ENCODE measurements at places on chromosomes 5 and 9. TPM values are rescaled to one million over a fixed set of nuclear protein-coding genes. Genes with fewer than 3 reads are reported as not detected.

Gene MARCOL
- total RNA-seq = not detected

Gene OLFML2A
- 27.1 TPM for total RNA-seq

Gene DRD1
- under 0.01 TPM for total RNA-seq

Gene ASS1
- total RNA-seq = 195 TPM

Gene PAPPA
- 86.9 TPM for total RNA-seq

DNA sequence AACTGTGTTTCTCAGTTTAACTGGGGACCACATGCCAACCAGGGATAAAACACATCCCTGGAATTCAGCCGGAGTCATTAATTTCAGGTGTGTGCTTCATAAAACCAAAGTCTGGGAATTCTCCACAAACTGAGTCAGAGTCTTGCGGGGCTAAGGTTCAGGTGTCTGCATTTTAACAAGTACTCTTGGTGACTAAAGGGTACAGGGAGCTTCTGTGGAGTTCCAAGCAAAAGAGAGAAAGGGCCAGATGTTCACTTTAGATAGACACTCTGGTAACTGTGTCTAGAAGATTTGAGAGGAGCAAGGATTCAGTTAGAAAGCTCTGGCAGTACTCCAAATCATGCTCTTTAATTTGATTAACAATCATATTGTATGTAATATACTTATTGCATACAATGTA, 4.0 kb downstream of the NADK2 start:
- H3K4me3 ChIP-seq = no peak overlapping the region
- H3K27me3 ChIP-seq = no peaks in the 10 kb centered on the region
- DNase-seq = no peak
- no peak overlapping the region for H3K27ac ChIP-seq

- H3K27me3 ChIP-seq = no peaks in the 10 kb centered on the region
- H3K36me3 ChIP-seq = no peaks in the 10 kb centered on the region
- no peak overlapping the region for H3K4me3 ChIP-seq
- H3K4me1 ChIP-seq = peaks cover 15% of the 10 kb centered on the region
- H3K27ac ChIP-seq = no peak overlapping the region
- no peak for DNase-seq
These were observed 15.7 kb upstream of the FNIP1 start for GRCh38 chr5:131812371-131813160.

- no peaks in the 10 kb centered on the region for H3K4me1 ChIP-seq
- peaks cover 20% of the 10 kb centered on the region for H3K27me3 ChIP-seq
- H3K36me3 ChIP-seq = no peaks in the 10 kb centered on the region
- H3K4me3 ChIP-seq = no peak overlapping the region
These were observed 95.5 kb upstream of the SPATA31D4 start for GRCh38 chr9:81832571-81833285.

GRCh38 chr9:114366334-114367128, 21.3 kb downstream of the AKNA start:
- H3K4me1 ChIP-seq = peaks cover 30% of the 10 kb centered on the region
- H3K4me3 ChIP-seq = no peak overlapping the region
- peaks cover 20% of the 10 kb centered on the region for H3K36me3 ChIP-seq
- H3K27ac ChIP-seq = peak overlapping the region; percentile 67
